ENCODE measurements at places on chromosomes 7 and 10. TPM values are rescaled to one million over a fixed set of nuclear protein-coding genes. Genes with fewer than 3 reads are reported as not detected.

GRCh38 chr10:112797855-112798254 is 152.2 kb upstream of the TCF7L2 start:
- peaks cover 15% of the 10 kb centered on the region for H3K4me1 ChIP-seq
- no peak overlapping the region for H3K4me3 ChIP-seq
- H3K36me3 ChIP-seq: peaks cover 4% of the 10 kb centered on the region
- no peak for DNase-seq
- no peak overlapping the region for H3K27ac ChIP-seq
- H3K27me3 ChIP-seq: peaks cover under 1% of the 10 kb centered on the region

GRCh38 chr7:66769833-66770512 is 29.4 kb downstream of the RABGEF1 start:
- peaks cover 13% of the 10 kb centered on the region for H3K4me1 ChIP-seq
- DNase-seq: no peak
- no peak overlapping the region for H3K4me3 ChIP-seq
- H3K36me3 ChIP-seq: no peaks in the 10 kb centered on the region
- H3K27me3 ChIP-seq: no peaks in the 10 kb centered on the region

DNA sequence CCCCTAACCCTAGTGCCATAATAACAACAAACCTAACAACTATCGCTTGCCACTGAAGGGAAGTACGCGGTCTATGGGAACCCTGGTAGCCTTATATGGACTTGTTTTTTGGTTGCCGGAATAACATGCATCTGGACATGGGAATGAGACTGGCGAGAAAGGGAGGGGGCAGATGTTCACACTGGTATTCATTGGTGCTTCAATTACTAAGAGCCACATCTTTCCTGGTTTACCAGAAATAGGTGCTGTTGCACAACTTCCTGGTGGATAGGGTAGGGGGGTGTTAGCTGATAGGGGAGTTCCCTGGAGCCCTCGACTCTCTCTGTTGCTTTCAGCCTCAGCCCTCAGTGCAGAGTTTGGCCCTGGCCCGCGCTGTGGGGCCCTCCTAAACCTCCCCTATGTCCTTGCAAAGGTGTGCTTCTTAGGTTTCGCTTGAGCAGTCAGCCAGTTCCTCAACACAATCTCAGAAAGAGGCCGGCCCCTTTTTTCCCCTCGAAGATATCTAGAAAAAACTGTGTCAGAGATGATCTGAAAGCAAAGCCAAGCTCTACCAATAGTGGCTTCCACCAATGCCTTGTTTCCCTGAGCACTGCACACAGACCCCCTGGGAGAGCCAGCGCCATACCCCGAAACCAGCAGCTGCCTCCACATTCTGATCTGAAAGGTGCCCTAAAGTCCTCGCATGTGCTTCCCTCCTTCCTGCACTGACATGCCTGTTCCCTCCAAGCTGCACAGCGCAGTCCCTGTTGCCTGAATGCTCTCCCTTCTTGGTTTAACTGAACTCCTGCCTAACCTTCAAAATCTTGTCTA is 13.5 kb downstream of the TBXAS1 start:
- DNase-seq: no peak
- H3K27me3 ChIP-seq: no peaks in the 10 kb centered on the region
- no peaks in the 10 kb centered on the region for H3K4me1 ChIP-seq
- no peak overlapping the region for H3K27ac ChIP-seq

GRCh38 chr7:25552998-25553397 is 324.7 kb upstream of the NPVF start:
- peaks cover 5% of the 10 kb centered on the region for H3K36me3 ChIP-seq
- no peak overlapping the region for H3K4me3 ChIP-seq
- no peak for DNase-seq
- H3K4me1 ChIP-seq: peaks cover 60% of the 10 kb centered on the region
- peaks cover 5% of the 10 kb centered on the region for H3K27me3 ChIP-seq
- H3K27ac ChIP-seq: peak overlapping the region; percentile 4

- DNase-seq: no peak
- peaks cover 3% of the 10 kb centered on the region for H3K27me3 ChIP-seq
- H3K27ac ChIP-seq: no peak overlapping the region
- H3K36me3 ChIP-seq: no peaks in the 10 kb centered on the region
- H3K4me1 ChIP-seq: peaks cover 10% of the 10 kb centered on the region
Measured at GRCh38 chr10:73962386-73962785, 35.5 kb upstream of the VCL start.

GRCh38 chr10:27503498-27504006 is 552 bp upstream of the RAB18 start:
- peaks cover 16% of the 10 kb centered on the region for H3K4me1 ChIP-seq
- no peaks in the 10 kb centered on the region for H3K36me3 ChIP-seq
- peak overlapping the region; percentile 98 for H3K27ac ChIP-seq
- DNase-seq: no peak

DNA sequence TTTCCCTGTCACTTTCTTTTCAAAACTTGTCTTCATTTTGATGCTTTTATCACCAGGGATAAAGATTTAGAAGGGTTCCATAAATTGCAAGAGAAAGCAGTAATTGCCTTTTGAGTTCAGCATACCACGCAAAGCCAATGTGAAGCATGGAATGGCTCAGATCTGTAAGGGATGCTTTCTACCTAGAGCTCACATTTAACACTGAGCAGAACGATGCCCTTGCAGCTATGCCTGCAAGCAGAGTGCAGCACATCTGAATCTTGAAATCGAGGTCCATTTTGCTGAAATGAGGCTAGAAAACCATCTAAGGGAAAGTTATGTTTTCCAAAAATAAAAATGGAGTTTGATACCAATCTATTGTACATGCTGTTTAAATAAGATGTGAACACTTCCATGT is 171.2 kb upstream of the CELF2 start:
- peak overlapping the region; percentile 67 for H3K27ac ChIP-seq
- no peaks in the 10 kb centered on the region for H3K36me3 ChIP-seq
- peaks cover 23% of the 10 kb centered on the region for H3K4me1 ChIP-seq
- H3K4me3 ChIP-seq: peak overlapping the region; percentile 53
- DNase-seq: no peak

DNA sequence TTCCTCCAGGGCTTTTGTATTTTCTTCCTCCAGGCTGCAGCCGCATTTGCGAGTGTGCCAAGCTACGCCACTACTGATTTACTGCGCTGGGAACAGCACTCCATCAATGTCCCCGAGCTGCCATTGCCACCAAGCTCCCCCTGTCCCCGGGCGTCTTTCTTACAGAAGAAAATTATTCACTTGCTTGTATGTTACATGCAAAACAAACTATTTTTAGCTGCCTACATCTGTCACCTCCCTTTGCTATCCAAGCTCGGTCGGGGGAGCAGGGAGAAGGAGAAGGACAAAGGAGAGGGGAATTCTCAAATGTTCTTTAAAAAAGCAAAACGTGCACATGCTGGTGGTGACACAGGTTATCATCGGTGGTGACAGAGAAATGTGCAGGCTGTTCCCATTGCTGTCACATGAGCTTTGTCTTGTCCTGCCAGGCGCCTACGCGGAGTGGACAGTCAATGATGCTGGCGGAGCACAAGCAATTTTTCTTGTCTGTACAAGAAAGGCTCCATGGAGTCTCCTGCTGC is 93.1 kb downstream of the ADARB2 start:
- peaks cover 8% of the 10 kb centered on the region for H3K4me1 ChIP-seq
- no peaks in the 10 kb centered on the region for H3K36me3 ChIP-seq
- no peak overlapping the region for H3K27ac ChIP-seq
- DNase-seq: no peak
- no peak overlapping the region for H3K4me3 ChIP-seq

DNA sequence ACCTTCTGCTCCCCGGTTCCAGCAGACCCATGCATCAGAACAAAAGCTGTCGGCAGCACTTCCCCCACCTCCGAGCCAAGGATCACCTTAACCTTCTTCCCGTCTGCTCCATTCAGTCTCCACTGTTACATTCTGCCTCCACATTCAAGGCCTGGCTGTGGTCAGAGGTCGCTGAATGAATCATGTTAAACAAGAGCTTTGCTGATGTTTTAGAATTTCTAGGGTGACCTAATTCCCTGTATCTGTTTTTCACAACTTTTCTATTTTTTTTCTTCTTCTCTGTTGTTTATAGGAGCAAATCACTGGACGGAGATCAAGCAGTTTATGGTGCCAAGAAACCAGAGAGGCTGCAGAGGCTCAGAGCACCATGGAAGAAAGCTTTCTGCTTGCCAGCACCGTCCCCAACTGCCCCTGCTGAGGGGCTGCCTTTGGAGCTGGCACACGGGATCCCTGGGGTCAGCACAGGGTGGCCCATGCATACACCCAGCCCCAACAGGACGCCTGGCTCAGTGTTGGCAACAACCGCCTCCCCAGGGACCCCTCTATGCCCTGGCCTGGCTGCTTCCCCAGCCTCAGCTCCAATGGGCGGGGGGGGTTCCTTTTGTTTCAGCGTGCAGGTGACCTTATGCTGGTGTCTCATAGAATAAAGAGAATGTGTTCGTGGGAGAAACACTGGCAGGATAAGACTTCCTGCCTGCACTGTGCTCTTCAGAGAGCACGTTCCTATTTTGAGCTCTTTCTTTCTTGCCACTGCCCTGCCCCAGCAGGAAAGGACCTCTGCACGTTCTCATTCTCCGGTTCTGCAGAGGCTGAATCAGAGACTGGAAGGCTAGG is 182.7 kb upstream of the LYZL2 start:
- DNase-seq: no peak
- no peaks in the 10 kb centered on the region for H3K4me1 ChIP-seq
- no peaks in the 10 kb centered on the region for H3K36me3 ChIP-seq
- no peak overlapping the region for H3K27ac ChIP-seq
- H3K4me3 ChIP-seq: no peak overlapping the region

- peaks cover 6% of the 10 kb centered on the region for H3K36me3 ChIP-seq
- H3K4me3 ChIP-seq: no peak overlapping the region
- DNase-seq: no peak
- no peak overlapping the region for H3K27ac ChIP-seq
- no peaks in the 10 kb centered on the region for H3K4me1 ChIP-seq
Measured at GRCh38 chr7:155916926-155917655, 104.8 kb upstream of the SHH start.

GRCh38 chr10:19653931-19654330 is 162.3 kb upstream of the PLXDC2 start:
- no peaks in the 10 kb centered on the region for H3K27me3 ChIP-seq
- H3K27ac ChIP-seq: no peak overlapping the region
- no peaks in the 10 kb centered on the region for H3K36me3 ChIP-seq
- H3K4me3 ChIP-seq: no peak overlapping the region

DNA sequence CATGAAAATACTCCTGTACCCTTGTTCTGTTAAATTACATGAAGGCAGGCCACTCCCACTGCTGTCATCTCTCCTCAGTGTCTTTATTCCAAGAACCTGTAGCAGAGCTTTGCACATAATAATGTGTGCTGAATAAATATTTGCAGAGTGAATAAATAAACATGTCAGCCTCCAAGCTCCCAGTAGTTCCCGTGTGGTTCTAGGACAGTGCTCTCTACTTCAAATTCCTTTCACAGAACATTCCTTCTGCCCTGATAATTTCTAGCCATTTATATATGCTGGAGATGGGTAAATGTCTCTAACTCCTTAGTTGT is 20.3 kb upstream of the HYAL4 start:
- peaks cover 1% of the 10 kb centered on the region for H3K27me3 ChIP-seq
- no peaks in the 10 kb centered on the region for H3K4me1 ChIP-seq
- H3K4me3 ChIP-seq: no peak overlapping the region
- H3K36me3 ChIP-seq: no peaks in the 10 kb centered on the region
- no peak for DNase-seq

DNA sequence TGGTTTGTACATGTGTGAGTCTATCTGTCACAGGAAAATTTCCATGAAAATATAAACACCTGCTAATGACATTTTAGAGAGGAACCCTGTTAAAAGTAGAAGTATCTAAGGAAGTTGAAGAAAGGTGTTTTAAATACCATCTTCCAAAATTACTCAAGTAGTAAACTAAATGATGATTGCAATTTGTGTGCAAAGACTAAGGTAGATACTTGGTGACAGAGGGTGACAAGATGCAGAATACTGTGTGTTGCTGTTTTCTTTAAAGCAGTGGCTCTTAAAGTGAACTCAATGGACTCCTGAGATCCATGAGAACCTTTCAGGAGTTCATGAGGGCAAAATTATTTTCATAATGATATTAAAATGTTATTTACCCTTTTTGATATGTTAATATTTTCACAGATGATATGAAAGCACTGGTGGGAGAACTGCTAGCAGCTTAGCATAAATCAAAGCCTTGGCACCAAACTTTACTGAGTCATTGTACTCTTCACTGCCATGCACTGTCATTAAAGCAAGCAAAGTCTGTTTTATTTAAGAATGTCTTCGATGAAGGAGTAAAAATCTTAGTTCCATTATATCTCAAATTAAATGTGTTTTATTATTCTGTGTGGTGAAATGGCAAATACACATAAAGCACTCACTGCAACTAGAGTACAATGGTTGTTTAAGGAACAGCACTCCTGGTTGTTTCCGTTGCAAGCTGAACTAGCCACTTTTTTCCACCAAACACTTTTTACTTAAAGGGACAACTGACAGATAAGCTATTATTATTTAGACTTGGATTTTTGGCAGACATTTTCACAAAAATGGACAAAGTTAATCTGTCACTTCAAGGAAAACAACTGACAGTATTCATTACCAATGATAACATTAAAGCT is 133.7 kb downstream of the LRRN3 start:
- no peak overlapping the region for H3K27ac ChIP-seq
- no peaks in the 10 kb centered on the region for H3K36me3 ChIP-seq
- no peak for DNase-seq
- no peak overlapping the region for H3K4me3 ChIP-seq

DNA sequence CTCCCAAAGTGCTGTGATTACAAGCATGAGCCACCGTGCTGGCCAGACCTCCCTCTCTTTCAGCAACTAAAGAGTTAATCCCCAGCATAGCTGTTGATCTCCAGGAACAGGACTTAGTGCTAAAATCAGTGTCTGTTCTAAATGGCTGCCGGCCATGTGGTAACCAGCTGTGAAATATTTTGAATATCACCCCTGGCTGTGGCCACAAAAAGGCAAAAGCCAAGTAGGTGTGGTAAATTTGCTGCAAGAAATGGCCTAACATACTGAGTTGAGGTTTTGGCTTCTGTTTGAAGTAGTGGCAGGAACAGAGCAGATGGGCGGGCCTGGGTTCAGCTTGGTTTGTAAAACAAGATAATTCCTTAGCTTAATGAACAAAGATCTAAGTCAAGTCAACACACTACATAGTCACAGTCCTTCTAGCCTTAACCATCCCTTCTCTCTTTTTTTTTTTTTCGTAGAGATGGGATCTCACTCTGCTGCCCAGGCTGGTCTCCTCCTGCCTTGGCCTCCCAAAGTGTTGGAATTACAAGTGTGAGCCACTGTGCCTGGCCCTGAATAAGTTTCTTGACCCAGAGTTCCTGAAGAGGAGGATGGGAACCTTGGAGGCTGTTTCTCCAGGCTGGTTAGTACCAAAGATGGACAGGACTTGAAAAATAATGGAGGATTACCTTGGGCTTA is 22.7 kb upstream of the AGFG2 start:
- H3K27me3 ChIP-seq: peaks cover 2% of the 10 kb centered on the region
- no peak for DNase-seq
- no peak overlapping the region for H3K27ac ChIP-seq
- no peaks in the 10 kb centered on the region for H3K36me3 ChIP-seq
- no peak overlapping the region for H3K4me3 ChIP-seq
- no peaks in the 10 kb centered on the region for H3K4me1 ChIP-seq

The CPN1 gene
- not detected for total RNA-seq

The FAM241B gene
- 50.1 TPM for total RNA-seq

The RPEL1 gene
- not detected for total RNA-seq

The GFRA1 gene
- total RNA-seq: 347 TPM

The FAM180A gene
- not detected for total RNA-seq

The WNT8B gene
- total RNA-seq: not detected

The ORC5 gene
- 14.7 TPM for total RNA-seq

The CYP3A7 gene
- total RNA-seq: not detected

The ZNF107 gene
- total RNA-seq: 10.3 TPM

The STYXL1 gene
- 41.8 TPM for total RNA-seq

The NEURL1 gene
- 3.1 TPM for total RNA-seq

The IDI2 gene
- total RNA-seq: not detected
